ENCODE measurements at places on chromosomes 3 and 15. TPM values are rescaled to one million over a fixed set of nuclear protein-coding genes. Genes with fewer than 3 reads are reported as not detected.

The CLDN18 gene
- 118 TPM for polyA plus RNA-seq

The PLIN1 gene
- 0.47 TPM for polyA plus RNA-seq

The IGDCC3 gene
- polyA plus RNA-seq = not detected

- DNase-seq = no peak
These were observed 12.9 kb downstream of the CSRNP1 start for GRCh38 chr3:39140341-39140971.

GRCh38 chr3:128281461-128282367 lies 128.4 kb downstream of the EEFSEC start:
- DNase-seq = peak; percentile 15

DNA sequence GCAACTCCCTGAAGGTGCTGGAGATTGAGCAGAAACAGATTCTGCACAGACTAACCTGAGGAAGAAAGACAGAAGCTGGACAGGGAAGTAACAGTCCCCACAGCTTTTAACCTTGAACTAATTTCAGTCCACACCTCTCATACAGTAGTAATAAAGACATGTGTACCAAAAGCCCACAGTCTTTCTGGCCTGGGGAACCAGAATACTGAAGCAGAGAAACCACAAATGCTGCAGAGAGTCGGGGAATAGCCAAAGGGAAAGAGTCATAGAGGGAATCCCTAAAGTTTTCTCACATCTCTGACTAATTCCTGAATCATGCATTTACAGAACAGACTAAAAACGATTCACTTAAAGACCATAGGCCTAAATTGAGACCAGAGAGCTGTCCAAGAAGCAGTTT lies 503.4 kb upstream of the NECTIN3 start:
- no peak for DNase-seq

DNA sequence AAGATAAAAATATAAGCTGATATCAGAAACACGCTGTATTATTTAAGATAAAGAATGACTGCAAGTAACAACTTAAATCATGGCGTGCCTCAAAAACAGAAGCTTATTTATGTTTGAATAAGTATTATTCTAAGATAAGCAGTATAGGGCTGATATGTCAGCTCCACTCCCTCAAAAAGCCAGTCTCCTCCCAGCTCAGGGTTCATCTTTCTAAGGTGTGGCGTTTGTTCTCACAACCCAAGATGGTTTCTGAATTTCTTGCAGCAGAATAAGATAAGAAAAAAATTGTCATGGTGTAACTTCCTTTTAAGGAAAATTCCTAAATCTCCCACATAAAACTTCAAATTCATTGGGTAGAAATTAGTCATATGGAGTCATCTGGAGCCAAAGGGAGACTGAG lies 166.1 kb upstream of the POU1F1 start:
- DNase-seq = no peak

- DNase-seq = peak; percentile 94
These were observed 25.7 kb upstream of the GALNT15 start for GRCh38 chr3:16148783-16149182.
